ENCODE measurements at places on chromosomes 4 and X.

- DNase-seq, result no peak
Observed at GRCh38 chr4:2058264-2059045, 672 bp upstream of the NAT8L start.

- DNase-seq, result no peak
Observed at GRCh38 chrX:129737916-129738315, 863 bp upstream of the XPNPEP2 start.

GRCh38 chrX:118508635-118509034 is 13.0 kb downstream of the DOCK11 start:
- no peak for DNase-seq

- DNase-seq, result no peak
Observed at GRCh38 chr4:113471146-113471860, 290.2 kb downstream of the CAMK2D start.

- no peak for DNase-seq
Observed at GRCh38 chrX:118824173-118824730, 628 bp downstream of the ZCCHC12 start.

DNA sequence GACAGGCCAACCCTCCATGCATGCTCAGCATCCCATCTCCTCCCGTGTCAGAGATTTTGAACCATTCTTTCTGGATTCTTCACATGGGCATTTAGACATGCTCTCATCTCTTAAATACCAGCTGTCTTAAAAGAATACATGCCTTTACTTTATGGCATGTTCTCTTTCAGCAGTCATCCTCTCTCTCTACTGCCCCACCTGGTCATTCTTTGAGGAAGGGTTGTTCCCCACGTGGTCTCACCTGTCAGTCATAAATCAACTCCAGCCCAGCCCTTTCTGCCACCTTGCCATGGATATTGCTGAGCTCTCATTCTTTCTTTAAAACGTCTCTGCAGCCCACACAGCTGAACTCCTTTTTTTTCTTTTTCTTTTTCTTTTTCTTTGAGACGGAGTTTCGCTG is 111.3 kb downstream of the ARHGAP10 start:
- no peak for DNase-seq

DNA sequence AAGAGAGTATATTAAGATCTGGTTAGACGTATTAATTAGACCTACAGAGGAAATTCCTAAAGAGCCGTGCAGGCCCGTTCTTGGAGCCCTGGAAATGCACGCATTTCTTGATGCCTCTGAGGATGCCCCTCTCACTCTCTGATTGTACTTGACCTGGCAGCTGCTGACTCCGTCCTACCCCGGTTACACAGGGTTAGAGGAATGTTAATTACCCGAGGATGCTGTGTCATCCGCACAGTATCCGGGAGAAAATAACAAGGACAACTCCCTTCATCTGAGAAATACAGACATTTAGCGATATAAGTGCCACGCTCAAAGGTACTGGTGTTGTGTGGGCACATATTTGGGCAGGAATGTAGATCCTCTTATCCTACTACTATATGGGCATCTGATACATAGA is 404.6 kb upstream of the FAT1 start:
- peak; percentile 41 for DNase-seq

DNA sequence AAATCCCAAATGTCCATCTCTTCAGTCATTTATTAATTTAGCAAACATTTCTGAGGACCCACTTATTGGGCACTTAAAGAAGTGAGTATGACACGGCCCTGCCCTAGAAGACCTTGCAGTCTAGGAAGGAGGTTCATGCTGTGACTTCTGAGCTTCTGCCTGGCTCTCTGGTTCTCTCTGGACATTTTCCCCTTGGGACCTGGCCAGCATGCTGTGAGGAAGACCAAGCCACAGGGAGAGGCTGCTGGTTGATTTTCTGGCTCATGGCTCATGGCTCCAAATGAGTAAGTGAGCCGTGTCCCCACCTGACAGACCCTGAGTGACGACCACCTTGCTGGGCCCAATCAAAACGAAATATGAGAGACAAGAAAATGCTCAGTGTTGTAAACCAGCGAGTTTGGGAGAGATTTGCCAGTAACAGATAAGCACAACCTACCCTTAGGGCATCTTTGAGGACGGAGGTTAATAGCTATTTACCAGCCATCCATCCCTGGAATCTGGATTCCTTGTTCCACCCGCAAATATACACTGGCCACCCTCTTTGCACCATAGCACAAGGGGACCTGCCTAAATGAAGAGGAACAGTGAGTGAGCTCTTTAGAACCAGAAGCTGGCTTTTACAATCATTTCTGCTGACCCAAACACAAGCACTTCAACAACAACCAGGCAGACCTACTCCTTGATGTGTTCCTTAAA is 876 bp downstream of the MPP1 start:
- DNase-seq, result no peak

DNA sequence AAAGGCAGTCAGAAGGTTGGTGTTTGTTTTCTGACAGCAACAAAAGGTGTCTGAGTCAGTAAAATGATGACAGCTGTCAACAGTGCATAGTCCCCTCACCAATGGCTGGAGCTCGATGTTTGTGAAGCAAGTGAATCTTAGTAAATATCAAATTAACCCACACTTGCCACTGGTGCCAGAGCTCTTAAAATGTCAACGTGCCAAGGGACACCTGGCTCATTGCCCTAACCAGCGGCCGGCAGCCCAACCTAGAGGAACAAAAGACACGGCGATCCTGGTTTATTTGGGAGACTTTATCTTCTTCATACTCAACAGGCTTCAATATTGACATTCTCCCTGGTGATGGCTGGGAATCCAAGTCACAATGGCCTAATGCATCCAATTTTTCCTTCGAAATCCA is 143.4 kb downstream of the CPEB2 start:
- no peak for DNase-seq

DNA sequence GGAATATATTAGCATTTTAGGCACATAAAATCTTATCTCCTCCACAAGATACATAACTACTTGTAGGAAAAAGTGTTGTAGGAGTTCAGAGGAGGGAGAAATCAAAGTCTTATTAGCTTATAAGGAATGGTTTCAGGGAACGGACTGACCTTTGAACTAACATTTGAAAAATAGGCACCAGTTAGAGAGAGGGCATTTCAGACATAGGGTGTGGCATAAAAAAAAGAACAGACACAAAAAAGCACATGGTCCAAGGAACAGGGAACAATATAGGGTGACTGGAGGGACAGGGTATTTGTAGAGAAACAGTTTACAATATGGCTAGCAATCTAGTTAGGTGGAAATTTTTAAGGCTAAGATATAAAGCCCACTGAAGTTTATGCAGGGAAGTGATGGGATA is 6.4 kb downstream of the ABCB7 start:
- DNase-seq, result no peak

- DNase-seq, result peak; percentile 83
Observed at GRCh38 chr4:142353149-142353738, 492.9 kb downstream of the INPP4B start.

- no peak for DNase-seq
Observed at GRCh38 chrX:152892499-152892898, 5.4 kb upstream of the ZNF185 start.

- no peak for DNase-seq
Observed at GRCh38 chr4:185352741-185353140, 43.0 kb downstream of the LRP2BP start.

DNA sequence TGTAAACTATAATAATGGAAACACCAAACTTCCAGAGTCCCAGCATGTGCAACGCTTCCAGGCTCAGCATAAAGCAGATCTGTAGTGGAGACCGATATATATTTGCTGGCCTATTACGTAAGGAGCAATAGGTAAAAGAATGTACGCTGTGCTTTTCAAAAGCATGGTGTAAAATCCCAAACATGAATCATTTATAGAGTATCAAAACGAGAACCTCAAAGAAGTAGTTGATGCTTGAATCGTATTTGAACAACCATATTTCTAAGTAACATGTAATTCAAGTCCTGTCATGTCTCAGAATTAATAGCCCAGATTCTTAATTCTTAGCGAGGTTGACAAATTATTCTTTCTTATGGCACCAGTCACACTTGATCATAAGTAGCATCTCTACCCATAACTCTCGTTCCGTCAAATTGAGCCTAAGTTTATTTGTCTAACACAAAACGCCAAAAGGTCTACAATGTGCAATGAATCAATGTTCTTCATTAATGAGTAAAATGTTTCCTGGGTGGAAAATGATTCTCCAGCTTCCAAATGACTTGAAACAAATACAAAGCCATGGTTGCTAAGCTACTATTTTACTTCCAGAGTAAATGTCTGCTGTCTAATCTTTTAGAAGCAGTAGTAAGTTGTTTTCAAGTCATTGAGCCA is 811.5 kb upstream of the FRG1 start:
- no peak for DNase-seq

- peak; percentile 70 for DNase-seq
Observed at GRCh38 chrX:373641-374471, 12.9 kb downstream of the PPP2R3B start.

DNA sequence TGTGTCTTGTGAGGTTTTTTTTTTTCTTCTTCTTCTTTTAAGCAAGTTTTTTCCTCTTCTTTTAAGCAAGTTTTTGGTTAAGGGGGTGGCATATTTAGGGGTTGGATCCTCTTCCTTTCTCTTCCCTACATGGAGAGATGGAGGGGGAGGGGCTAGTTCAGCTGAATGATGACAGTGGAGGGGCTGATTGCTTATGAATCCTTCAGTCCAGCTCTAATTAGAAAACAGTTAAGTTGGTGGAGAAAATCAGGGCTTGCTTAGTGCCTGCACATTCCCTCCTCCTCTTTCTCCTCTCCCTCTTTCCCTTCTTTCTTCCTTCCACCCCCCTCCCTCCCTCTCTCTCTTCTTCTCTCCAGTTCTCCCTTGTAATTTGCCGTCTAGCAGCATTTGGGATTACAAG is 4.4 kb upstream of the HAND2 start:
- peak; percentile 63 for DNase-seq

DNA sequence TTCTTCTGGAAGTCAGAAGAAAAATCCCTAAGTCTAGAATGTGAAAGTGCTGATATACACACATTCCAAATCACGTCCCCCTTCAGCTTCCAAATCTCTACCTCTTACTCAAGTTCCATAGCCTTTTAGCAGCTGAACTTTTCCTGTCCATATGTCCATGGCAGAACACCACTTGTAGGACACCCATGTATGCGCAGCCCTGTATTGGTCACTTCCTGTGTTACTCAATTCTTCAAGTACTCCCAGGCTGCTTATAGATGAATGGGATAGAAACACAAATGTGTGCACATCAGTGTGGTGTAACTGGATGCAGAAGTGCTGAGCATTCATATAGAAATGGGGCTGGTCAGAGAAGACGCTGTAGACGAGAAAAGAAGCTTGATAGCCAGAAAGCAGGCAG is 18.8 kb downstream of the SRPX2 start:
- DNase-seq, result no peak

DNA sequence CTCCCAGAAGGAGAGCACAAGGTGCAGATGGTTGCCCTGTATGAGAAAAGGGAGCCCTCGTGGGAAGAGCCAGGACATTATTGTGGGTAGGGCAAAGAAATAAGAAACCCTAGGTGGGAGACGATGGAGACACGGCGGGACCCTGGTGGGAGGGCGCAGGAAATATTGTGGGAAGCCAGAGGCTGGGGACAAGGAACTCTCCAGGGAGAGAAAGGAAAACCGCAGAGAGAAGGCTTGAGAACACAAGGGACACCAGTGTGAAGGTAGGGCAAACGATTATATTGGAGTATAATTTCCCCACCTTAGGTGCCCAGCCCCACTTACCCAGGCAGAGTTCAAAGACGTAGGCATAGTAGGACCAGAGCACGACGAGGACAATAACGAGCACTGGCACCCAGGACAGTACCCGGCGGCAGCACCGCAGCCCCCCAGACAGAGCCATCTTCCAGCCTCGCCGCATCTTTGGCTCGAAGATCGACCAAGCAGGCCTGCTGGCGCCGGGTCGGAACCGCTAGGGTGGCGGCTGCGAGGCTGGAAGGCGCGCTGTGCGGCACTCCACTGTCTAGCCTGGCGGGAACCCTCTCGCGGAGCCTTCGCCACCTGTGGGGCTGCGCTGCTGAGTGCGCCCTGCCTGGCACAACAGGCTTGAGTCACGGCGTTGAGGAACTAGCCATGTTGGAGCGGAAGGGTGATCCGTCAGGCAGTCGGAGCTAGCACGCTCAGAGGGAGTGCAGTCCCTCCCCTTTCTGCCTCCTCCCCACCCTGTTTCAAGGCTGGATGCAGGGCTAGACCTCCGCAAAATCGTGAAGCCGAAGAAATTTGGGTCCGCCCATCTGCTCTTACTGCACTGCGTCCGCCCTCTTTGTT is at the start of gene ZDHHC15:
Gene ZDHHC15, minus strand, starts transcription at position 473 of the 867 bp plus-strand sequence. Its CDS starts 13 bp downstream, at position 460.
- peak; percentile 79 for DNase-seq

DNA sequence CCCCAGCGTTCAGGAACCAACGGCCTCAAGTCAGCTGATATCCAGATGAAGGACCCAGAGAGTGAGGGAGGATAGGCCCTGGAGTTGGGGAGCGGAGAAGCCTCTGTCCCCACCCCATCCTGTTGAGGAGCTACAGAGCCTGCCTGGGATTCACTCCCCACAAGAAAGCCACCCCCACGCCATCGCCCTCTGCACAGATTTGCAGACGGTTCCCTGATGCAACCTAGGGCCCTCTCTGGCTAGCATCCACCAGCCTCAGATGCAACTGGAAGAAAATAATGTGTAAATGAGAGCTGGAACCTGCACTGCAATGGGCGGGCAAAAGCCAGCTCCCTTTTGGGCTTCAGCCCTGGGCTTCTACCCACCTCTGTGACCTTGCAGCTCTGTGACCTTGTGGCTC is 185.6 kb downstream of the BCOR start:
- DNase-seq, result no peak
